ENCODE measurements at places on chromosomes 6 and 20. TPM values are rescaled to one million over a fixed set of nuclear protein-coding genes. Genes with fewer than 3 reads are reported as not detected.

The RIMS1 gene
- total RNA-seq: not detected

The CST7 gene
- total RNA-seq: 26.7 TPM

The HDAC2 gene
- 64.4 TPM for total RNA-seq

The KCNK16 gene
- total RNA-seq: not detected

The SLC13A3 gene
- 0.35 TPM for total RNA-seq

The ZNF322 gene
- total RNA-seq: 9.1 TPM

The MMP24OS gene
- total RNA-seq: 48.3 TPM

The C6orf58 gene
- total RNA-seq: not detected

GRCh38 chr6:81480139-81480538 lies 272.3 kb downstream of the TENT5A start:
- no peak for DNase-seq

DNA sequence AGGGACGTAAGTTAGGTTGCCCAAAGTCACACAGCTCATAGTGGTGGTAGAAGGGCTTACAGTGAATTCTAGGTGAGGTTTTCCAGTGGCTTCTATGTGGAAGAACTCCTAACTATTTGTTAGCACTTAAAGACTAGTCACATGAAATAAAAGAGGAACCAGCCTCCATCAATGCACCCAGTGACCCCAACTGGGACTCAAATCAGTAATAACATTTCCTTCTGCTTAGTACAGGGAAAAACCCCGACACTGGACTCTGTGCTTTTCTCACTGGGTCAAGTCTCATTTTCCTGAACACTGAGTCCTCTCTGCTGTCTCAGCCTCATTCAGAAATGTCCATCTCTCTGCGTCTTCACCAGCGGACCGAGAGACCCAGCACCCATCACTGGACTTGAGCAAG lies 89.2 kb downstream of the SLC22A23 start:
- no peak for DNase-seq

- peak; percentile 76 for DNase-seq
Measured at GRCh38 chr6:41182069-41183034, 18.6 kb downstream of the TREML2 start.

DNA sequence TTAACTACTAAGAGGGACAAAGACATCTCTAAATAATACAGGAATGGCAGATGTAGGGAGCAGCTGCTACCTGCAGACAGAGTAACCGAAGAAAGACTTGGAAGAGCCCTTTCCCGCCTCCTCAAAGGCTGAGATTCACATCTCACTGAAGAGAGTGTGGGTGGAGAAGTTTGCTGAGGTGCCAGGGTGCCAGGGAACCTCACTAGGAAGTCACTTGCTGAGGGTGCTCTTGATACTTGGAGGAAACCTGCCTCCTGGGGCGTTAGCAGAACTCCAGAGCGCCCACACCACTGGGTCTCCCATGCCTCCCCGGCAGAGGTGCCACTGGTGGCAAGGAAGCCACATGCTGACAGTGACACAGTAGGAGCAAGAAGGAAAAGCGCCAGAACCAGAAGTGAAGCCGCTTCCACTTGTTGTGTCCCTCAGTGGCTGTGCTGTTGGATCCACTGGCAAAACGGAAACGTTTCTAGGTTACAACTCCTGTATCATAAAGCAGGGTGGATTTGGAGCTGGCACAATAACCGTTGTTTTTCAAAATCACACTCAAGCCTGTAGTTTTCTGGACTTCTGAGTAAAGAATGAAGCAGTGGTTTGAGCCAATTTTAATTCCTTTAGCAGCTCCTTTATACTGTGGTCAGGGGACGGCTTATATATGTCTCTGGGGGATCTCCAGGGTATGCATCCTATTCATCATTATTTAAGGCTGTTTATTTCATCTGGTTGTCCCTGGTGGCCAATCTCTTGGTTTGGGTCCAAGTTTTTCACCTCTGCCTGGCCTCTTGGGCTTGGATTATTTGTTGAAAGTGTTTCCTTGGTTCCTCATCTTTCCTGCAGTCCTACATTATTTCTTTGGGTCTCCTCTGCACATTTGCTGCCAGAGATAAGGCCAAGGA lies 64.5 kb downstream of the CDC5L start:
- no peak for DNase-seq

GRCh38 chr20:62571669-62572344 lies 70.5 kb upstream of the SLCO4A1 start:
- DNase-seq: no peak

GRCh38 chr6:75882734-75883133 lies 133.7 kb downstream of the MYO6 start:
- DNase-seq: no peak

DNA sequence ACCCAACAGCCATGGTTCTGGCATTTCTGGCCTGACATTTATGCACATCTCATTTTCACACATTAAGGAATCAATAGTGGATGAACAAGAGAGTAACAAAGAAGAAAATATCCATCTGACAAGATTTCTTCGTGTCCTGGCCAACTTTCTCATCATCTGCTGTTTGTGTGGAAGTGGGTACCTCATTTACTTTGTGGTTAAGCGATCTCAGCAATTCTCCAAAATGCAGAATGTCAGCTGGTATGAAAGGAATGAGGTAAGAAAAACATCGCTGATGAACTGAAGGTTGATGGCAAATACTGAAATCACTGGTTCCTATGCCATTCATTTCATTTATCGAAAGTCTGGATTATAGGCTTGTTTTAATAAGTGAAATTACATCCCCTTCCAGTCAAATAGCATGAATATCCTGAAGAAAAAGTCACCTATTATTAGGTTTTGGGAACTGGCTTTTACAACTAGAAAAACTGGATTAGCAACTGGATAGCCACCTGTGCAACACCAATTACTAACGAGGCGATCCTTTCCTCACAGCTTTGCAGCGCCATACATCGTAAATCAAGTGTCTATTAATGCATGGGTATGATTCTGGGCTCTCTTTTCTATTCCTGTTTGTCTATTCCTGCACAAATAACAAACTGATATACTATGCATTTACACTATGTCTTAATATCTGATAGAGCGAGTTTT lies 50.2 kb upstream of the NOP56 start:
- no peak for DNase-seq

- no peak for DNase-seq
Measured at GRCh38 chr6:56259234-56260077, 12.1 kb upstream of the COL21A1 start.

DNA sequence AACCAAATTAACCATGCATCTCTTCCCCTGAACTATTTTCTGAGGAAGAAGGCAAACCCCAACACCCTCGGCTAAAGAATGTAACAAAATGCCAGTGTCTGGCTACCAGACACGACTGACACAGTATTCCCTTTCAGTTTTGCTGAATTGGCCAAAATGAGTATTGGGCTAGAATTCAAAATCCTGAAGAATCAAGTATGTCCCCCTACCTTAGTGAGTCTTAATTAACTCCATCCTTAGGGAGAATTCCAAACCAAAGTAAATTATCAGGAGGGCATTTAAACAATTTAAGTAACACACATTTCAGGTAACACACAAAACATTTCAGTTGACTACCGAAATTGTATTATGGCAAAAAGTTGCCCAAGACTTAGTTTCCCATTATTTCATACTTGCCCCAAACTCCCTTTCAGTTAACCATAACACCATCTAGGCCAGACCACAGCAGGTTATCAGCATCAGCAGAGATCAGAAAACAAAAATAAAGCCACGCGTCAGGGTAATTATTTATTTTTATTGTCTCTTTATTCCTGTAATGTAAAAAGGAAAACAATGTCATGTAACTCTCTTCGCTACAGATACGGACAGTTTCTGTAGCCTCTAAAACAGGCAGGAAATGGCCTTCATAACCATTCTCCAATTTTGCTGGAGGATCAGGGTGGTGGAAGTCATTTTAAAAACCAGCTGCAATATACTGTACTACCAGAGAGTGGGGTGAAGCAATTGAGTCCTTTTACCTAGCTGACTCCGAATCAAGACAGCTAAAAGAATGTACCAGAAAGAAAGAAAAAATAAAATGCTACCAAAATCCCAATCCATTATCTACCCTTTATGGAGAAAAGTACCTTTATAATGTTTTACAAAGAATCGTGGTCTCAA lies 1.9 kb downstream of the SNX5 start:
- DNase-seq: peak; percentile 50

- DNase-seq: no peak
Measured at GRCh38 chr6:169935348-169935718, 183.9 kb downstream of the ERMARD start.
